ENCODE measurements at places on chromosomes 5 and 9. TPM values are rescaled to one million over a fixed set of nuclear protein-coding genes. Genes with fewer than 3 reads are reported as not detected.

The CKMT2 gene
- 0.38 TPM for total RNA-seq

The PPP2R2B gene
- total RNA-seq: not detected

The PCDH1 gene
- total RNA-seq: 37.4 TPM

The FBP2 gene
- not detected for total RNA-seq

The TPD52L3 gene
- not detected for total RNA-seq

The SLCO4C1 gene
- not detected for total RNA-seq

The TEX48 gene
- total RNA-seq: not detected

The FOXD4L3 gene
- total RNA-seq: under 0.01 TPM

The ENC1 gene
- total RNA-seq: 44.5 TPM

The IL9 gene
- total RNA-seq: not detected

The OLFM1 gene
- 16.2 TPM for total RNA-seq

The TAF1L gene
- total RNA-seq: under 0.01 TPM

The GLRA1 gene
- total RNA-seq: not detected

The TRAF1 gene
- 0.51 TPM for total RNA-seq

The SAXO1 gene
- total RNA-seq: not detected
